LoVo (cell line): ENCODE measurements at places on chromosomes 2 and 18.

GRCh38 chr2:216113572-216113971 lies 4.4 kb downstream of the XRCC5 start:
- DNase-seq = no peak

DNA sequence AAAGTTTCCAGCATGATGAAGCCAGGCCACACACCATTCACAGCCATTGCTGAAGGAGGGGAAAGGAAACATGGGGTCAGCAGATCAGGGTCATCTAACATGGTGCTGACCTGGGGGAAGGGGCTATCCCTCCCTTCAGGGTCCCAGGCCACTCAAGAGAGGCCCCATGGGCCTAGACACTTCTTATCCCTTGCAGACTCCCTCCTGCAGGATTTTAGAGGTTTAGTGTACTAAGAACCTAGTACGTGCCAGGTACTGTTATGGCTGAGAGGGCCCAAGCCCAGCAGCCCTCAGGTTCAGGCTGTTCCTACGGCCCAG lies 8.8 kb downstream of the KHK start:
- no peak for DNase-seq

- DNase-seq = no peak
These were observed 97.2 kb upstream of the FAM136A start for GRCh38 chr2:70399046-70399445.

GRCh38 chr2:206692971-206693370 lies 25.2 kb downstream of the DYTN start:
- no peak for DNase-seq

- no peak for DNase-seq
These were observed 18.7 kb upstream of the DYTN start for GRCh38 chr2:206736935-206737334.

- DNase-seq = no peak
These were observed 240.0 kb upstream of the NT5C1B start for GRCh38 chr2:18829251-18829902.

- DNase-seq = no peak
These were observed 78.9 kb downstream of the SKA1 start for GRCh38 chr18:50453732-50454131.

GRCh38 chr2:60676706-60677330 lies 79.2 kb upstream of the PAPOLG start:
- DNase-seq = no peak
